ENCODE measurements at places on chromosomes 2 and 18.

GRCh38 chr2:16218625-16219024, 278.3 kb downstream of the MYCN start:
- no peak for DNase-seq

GRCh38 chr2:120262761-120263428, 10.2 kb downstream of the RALB start:
- DNase-seq = no peak

DNA sequence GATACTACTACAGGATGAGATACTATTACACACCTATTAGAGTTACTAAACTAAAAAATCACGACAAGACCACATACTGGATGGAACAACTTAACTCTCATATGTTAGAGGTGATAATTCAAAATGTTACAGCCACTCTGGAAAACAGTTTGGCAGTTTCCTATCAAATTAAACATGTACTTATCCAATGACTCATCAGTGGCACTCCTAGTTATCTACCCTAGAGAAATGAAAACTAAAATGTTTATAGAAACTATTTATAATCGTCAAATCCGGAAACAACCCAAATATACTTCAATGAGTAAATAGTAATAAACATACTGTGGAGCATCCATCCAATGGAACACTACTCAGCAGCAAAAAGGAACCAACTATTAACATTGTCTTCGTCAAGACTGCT, 137.0 kb upstream of the RBBP8 start:
- no peak for DNase-seq

DNA sequence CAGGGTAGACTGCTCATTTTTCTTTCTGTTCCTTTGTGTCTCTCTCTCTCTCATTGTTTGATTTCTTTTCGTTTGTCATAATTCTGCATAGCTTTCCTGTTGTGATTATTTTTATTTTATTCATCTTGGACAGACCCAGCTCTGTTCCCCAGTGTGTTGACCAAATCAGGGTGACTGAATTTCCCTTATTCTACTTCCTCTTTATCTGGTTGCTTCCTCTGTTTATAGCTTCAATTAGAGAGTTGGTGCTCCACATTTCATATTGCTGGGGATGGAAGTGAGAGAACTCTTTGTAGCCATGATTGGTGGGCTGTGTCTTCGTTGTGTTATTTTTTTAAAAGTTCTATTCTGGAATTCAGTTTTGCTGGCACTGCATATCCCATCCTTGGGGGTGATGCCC, 19.1 kb downstream of the PROKR1 start:
- no peak for DNase-seq

DNA sequence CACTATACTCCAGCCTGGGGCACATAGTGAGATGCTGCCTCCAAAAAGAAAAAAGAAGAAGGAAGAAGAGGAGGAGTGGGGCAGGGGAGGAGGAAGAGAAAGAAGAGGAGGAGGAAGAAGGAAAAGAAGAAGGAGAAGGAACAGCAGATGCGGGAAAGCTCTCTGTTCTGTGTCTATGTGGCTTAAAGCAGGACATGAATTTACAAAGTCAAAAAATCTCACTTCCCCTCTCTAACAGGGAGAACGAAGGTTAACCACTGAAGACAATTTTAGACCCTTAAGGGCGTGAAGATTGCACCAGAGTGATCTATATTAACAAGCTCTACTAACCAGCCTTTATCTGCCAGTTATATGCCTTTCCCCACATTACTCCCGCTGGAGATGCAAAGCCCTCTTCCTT, 258.9 kb downstream of the METTL4 start:
- no peak for DNase-seq

DNA sequence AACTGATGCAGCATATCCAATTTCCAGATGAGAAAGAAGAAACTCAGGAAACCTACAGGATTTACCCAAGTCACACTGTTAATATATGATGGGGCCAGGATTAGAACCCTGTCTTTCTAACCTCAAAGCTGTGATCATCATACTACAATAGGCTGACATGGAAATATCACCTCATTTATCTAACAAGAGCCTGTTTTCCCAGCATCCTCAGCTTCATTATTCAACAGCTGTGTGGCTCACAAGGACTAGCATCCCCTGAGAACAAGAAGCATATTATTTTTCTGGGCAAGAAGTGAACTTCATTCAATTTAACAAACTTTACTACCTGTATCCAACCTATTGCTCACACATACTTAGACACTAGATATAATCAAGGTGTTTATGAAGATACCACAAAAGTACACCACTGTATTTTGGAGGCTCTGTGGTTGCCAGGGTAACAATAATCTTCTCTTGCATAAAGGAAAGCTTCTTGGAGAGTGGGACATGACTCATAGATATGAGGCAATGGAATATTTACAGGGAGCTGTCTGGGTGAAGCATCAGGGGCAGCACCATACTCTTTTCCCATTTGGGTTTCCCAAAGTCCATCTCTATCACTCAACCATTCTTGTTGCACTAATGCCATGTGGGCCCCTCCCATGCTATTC, 218.2 kb downstream of the RAD51AP2 start:
- no peak for DNase-seq

- no peak for DNase-seq
These were observed 81.7 kb downstream of the NABP1 start for GRCh38 chr2:191759680-191760079.

Data from activated T-cell treated with anti-CD3 and anti-CD28 coated beads, Interleukin-2, amount 50 U/mL, for 72 hours (primary cell).